ENCODE measurements at places on chromosomes 3 and 15. TPM values are rescaled to one million over a fixed set of nuclear protein-coding genes. Genes with fewer than 3 reads are reported as not detected.

MITF gene
- 8.2 TPM for total RNA-seq

- H3K4me3 ChIP-seq: no peak overlapping the region
- H3K27me3 ChIP-seq: no peaks in the 10 kb centered on the region
- no peak for DNase-seq
- peaks cover 11% of the 10 kb centered on the region for H3K4me1 ChIP-seq
- H3K36me3 ChIP-seq: peaks cover 15% of the 10 kb centered on the region
- H3K27ac ChIP-seq: peak overlapping the region; percentile 29
These were observed 302.9 kb upstream of the RARB start for GRCh38 chr3:25125201-25125600.

GRCh38 chr3:132034097-132034485 lies 723 bp downstream of the CPNE4 start:
- H3K4me3 ChIP-seq: peak overlapping the region; percentile 10
- no peak for DNase-seq
- H3K36me3 ChIP-seq: no peaks in the 10 kb centered on the region
- no peak overlapping the region for H3K27ac ChIP-seq
- H3K27me3 ChIP-seq: peaks cover 88% of the 10 kb centered on the region

DNA sequence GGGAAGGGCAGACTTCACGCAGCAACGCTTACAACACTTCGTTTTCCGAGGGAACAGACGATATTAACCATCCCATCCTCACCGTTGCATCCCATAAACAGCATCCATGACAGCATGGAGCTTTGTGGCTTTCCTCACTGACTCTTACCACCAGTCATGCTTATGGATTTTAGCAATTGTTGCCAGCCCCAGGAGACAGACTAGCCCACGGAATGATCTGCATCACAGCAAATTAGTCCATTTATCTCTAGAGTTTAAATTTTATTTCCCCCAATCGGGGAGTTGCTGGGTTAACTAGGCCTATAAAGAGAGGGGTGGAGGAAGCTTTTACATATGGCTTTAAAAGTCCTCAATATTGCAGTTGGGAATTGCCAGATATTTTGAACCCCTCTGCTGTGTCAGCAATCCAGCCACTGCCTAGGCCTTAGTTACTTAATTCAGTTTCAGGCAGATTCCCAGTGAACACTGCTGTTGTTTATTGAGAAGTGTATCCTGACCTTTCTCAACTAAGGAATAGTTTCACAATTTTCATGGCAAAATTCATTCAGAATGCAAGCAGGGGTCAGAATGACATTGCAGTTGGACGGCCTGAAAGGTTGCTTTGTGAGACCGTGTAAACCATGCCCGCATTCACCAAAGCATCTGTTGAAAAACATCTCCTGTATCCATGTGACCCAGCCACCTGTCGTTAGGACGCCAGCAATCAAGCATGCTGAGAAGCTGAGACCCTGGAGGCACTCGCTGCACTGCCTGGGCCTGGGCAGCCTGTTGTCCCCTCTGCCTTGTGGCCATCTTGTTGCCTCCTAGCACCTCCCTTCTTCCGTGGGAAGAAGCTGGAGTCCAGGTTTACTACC lies 397.4 kb upstream of the TPM1 start:
- H3K4me3 ChIP-seq: no peak overlapping the region
- no peak overlapping the region for H3K27ac ChIP-seq
- H3K4me1 ChIP-seq: peaks cover 10% of the 10 kb centered on the region
- peaks cover 2% of the 10 kb centered on the region for H3K36me3 ChIP-seq

RLBP1 gene
- not detected for total RNA-seq

- no peaks in the 10 kb centered on the region for H3K36me3 ChIP-seq
- H3K4me1 ChIP-seq: peaks cover 13% of the 10 kb centered on the region
- H3K4me3 ChIP-seq: no peak overlapping the region
- DNase-seq: no peak
- H3K27ac ChIP-seq: no peak overlapping the region
- peaks cover 30% of the 10 kb centered on the region for H3K27me3 ChIP-seq
These were observed 13.4 kb downstream of the LRIG1 start for GRCh38 chr3:66487465-66487864.

NPAP1 gene
- total RNA-seq: 0.51 TPM

DNA sequence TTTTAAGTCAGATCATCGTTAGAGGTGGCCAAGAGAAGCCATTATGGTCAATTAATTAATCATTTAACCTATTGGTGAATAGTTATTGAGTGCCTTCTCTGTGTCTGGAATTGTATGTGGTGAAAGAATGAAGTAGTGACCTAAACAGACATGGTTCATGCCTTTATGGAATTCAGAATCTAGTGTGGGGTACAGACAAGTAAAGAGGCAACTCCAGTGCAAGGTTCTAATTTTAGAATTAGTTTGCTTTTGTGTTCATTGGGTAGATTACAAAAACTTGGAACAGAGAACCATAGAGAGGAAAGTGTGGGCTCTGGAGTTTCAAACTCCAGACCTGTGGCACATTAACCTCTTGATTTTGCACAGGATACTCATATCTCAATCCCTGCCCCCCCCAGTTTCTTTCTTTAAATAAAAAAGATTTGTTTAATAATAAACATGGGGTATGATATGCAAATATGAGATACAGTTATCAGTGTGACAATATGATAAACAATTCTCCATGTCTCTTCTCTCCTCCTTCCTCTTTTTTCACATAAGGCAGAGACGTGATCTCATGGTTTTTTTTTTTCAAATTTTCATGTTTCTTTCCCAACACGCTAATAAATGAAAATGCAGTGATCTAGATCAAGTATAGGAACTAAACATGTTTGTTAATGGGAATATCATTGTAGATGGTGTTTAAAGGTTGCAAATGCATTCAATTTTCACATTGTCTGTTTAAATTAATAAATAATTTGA lies 117.9 kb downstream of the MITF start:
- no peak for DNase-seq
- no peak overlapping the region for H3K4me3 ChIP-seq
- no peaks in the 10 kb centered on the region for H3K36me3 ChIP-seq

IGDCC3 gene
- 35.1 TPM for total RNA-seq

MOBP gene
- not detected for total RNA-seq

GRCh38 chr3:119145500-119146167 lies at the start of gene TEX55:
Gene TEX55 (plus strand): TSS chr3:119146165. CDS start chr3:119146190, 25 bp downstream.
- no peak within 1 kb of the TSS for H3K27ac ChIP-seq
- H3K4me1 ChIP-seq: peaks cover 3% of the 10 kb centered on the region
- no peaks in the 10 kb centered on the region for H3K36me3 ChIP-seq
- no peaks in the 10 kb centered on the region for H3K27me3 ChIP-seq
- H3K4me3 ChIP-seq: no peak within 1 kb of the TSS
- no peak for DNase-seq

CHRM5 gene
- total RNA-seq: not detected

PP2D1 gene
- total RNA-seq: not detected

MESD gene
- 34.9 TPM for total RNA-seq

ZNF621 gene
- 32.0 TPM for total RNA-seq

DNA sequence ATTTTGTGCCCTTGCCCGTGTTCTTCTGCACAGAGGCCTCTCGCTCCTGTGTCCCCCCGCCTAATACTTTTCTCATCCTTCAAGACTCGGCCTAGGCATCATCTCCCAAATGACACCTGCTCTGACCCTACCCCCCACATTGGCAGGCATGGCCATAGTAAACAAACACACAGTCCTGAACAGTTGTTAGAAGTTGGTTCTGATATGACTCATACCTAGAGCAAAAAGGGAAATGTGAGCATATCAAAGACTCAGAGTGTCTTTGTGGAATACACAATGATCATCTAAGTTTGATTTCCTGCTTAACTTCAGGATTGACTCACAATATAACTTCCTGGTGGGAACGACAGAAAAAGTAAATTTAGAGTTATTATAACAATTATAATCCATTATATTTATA lies 120.5 kb downstream of the POLR2M start:
- H3K36me3 ChIP-seq: no peaks in the 10 kb centered on the region
- DNase-seq: no peak

ITIH1 gene
- total RNA-seq: not detected

GRCh38 chr3:111538681-111539083 lies 3.3 kb upstream of the CD96 start:
- peaks cover 49% of the 10 kb centered on the region for H3K4me1 ChIP-seq
- no peak for DNase-seq
- no peaks in the 10 kb centered on the region for H3K27me3 ChIP-seq

DNA sequence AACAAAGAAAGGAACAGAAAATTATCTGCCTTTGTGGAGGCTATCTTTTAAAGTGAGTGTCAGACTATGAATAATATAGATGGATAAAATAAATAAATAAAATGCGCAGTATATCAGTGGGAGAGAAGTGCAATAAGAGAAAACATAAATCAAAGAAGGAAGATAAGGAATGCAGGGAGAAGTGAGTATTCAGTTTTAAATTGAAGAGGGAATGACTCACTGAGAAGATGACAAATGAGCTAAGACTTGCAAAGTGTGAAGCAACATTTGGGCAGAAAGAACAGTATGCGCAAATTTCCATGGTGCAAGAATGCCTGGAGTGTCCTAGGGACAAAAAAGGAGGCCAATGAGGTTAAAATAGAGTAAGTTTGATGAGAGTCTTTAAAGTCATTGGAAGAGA lies 1300.1 kb upstream of the ALCAM start:
- H3K4me1 ChIP-seq: peaks cover 17% of the 10 kb centered on the region
- H3K4me3 ChIP-seq: no peak overlapping the region
- no peaks in the 10 kb centered on the region for H3K36me3 ChIP-seq
- peak overlapping the region; percentile 5 for H3K27ac ChIP-seq
